ENCODE measurements at places on chromosomes 3 and 15.

DNA sequence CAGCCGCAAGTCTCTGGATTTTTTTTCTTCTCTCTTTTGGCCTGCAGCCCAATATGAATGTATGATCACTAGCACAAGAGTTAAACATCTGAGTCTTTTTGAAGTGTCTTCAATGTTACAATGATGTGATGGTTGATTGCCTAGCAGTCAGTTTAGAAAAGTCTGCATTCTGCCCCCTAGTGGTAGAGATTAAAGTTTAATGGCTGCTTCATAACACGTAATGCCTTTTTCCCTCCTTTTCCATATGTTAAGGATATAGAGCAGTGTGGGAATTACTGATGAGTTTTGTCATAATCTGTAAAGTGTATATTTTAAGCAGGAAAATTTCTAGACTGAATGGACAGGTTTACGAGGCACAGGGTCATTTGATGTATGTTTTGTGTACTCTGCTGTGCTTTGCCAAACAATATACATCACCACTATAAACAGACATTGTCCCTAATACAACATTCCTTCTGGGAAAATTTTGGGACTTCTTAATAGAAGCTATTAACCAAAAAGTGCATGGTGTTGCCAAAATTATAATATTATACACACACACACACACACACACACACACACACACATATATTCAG, 1038.5 kb upstream of the NR2F2 start:
- peak; percentile 47 for DNase-seq

- DNase-seq: no peak
Measured at GRCh38 chr15:59150185-59150584, 45.2 kb downstream of the CCNB2 start.

DNA sequence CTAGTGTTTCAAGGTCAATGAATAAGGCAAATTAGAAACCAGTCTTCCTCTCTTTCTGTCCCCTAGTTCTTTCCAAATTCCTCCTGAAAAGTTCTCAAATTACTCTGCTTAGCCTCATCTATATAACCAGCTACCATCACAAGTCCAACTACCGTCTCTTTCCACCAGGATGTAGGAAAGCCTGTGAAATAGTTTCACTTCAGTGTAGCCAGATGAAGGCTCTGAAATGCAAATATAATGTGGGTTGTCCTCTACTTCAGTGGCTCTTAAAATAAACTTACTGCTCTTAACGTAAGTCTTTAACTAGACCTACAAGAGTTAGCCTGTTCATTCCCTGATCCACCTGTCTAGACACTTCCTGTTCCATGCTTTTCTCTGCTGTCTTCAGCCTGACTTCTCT, 827.7 kb downstream of the ROBO1 start:
- DNase-seq: no peak

GRCh38 chr15:29880341-29880740, 58.1 kb upstream of the TJP1 start:
- DNase-seq: no peak

DNA sequence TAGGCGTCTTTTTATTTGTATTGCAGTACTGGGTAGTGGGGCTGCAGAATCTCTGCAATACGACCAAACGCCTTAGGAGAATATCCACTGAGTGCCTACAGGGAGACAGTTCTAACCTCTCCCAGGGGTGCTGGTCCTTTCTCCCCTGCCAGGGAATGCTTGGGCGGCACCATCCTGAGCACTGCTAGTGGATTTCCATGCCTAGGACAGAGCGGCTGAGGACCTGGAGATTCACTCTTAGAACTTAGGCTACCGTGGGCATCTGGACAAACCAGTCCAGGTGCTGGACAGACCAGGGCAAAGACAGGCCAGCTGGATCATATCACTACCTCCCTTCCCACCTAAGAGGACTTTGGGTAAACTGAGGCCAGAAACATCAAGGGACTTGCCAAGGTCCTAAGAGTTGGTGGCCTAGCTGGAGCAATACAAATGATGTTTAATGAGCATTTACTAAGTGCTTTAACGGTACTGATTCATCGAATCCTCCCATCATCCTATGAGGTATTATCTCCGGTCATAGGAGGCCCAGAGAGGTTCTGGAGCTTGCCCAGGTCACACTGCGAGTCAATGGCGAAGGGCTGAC, 902 bp downstream of the TMEM44 start:
- DNase-seq: no peak

DNA sequence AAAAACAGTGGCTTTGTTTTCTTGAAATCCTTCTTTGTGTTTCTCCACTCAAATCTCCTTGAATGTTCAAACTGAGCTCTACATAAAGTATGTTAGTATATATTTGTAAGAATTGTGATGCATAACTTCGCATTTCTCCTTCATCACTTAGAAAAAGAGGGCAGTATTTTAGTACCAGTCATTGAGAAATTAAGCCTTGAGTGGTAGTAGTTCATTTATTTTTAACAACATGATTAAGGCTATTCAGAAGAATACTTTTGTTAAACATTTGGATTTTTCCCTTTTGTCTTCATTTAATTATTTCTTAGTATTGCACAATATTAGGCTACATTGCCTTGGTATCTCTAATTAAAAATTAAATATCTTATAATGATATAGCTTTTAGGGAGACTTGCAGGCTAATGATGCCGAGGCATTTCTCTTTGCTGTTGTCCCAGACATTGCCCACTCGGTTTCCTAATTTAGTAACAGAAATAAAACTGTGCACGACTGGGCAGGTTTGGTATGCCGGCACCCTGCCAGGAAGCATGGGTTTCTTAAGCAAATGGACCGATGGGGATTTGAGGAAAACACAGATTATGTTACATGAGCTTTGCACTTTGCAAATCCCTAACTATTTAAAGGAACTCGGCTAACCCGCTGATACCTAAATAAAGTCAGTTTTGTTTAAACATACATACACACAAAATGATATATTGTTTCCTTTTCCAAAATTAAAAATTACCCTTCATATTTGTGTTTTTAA, 54.7 kb downstream of the LRRC28 start:
- peak; percentile 6 for DNase-seq

- DNase-seq: no peak
Measured at GRCh38 chr3:99972380-99973104, 141.8 kb downstream of the FILIP1L start.

DNA sequence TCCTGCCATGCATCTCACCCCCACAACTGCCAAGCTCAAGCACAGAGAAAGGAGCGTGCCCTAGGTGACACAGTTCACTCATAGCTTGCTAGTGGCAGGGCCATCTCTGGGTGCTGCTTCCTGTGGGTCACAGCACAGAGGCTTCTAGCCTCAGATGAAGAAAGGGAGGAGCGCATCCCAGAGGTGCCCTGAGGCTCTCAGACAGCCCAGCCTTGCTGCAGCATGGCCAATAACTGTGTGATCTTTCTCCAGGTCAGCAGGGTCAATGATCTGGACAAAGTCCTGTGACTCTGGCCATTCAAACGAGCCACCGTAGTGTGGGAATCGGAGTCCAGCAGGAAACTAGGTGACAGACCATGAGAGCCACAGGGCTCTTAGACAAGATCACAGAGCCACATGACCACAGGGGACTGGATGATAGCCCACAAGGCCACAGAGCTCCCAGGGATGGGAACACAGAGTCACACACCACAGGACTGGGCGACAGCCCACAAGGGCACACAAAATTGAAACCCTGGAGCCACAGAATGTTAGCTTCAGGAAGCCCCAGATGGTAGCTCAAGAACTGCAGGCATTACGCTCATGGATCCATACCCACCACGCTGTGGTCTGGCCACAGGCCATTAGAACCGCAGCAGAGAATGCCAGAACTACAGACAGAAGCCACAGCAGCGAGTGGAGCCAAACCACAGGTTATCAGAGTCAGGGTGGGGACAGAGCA, 25.9 kb upstream of the GRIP2 start:
- DNase-seq: peak; percentile 75

GRCh38 chr15:100818927-100819326, 60.7 kb upstream of the ALDH1A3 start:
- DNase-seq: peak; percentile 40
